AG04449 (cell line): ENCODE measurements at places on chromosomes 1 and 21.

GRCh38 chr1:2304921-2305681, 77.0 kb downstream of the SKI start:
- no peak for DNase-seq

DNA sequence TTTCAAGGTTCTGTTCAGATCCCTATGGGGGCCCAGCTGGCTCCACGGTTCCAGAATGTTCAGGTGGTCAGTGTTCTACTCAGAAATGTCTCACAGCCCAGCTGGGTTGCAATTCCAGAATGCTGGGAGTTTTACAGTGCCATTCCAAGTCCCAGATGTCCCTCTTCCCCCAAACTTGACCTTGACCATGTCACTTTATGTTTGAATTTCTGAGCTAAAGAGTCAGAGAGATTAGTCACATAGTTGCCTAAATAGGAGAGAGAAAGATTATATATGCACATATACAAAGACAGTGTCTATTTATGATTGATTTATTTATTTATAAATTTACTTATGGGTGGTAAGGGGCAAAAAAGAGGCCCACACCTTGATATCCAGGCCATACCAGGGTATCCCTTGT, 2.5 kb downstream of the GPR3 start:
- DNase-seq, result no peak

DNA sequence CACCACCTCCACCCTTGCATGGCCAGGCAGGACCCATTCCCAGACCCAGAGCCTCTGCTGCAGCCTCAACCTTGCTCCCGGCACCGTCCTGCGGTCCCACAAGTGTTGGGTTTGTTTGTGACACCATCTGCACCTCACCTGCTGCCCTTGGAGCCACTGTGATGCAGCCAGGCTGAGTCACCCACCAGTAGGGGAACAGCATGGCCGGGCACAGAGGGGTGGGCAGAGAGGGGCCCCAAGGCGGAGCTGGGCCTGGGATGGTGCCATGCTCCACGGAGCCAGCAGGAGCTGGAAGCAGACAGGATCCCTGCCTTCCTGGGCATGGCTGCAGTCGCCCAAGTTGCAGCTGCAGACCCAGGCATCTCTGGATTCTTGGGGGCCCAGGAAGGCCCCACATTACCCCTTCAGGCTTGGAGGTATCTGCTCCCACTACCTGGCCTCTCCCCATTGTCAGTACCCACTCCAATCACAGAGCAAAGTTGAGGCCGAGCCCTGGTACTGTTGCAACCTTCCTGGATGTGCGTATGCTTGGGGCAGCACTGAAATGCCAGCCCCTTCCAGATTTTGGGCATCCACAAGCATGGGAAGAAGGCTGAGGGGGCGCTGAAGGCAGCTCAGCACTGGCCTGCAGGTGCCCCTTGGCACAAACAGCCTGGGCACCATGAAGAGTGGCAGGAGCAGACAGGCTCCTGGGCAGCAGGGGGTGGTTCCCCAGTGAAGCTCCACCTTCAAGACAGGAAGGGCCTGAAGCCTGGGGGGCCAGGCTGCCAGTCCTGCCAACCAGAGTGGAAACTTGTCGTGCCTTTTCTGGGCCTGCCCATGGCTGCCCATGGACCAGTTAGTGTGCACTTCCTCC, 172.8 kb downstream of the MATN1 start:
- no peak for DNase-seq

DNA sequence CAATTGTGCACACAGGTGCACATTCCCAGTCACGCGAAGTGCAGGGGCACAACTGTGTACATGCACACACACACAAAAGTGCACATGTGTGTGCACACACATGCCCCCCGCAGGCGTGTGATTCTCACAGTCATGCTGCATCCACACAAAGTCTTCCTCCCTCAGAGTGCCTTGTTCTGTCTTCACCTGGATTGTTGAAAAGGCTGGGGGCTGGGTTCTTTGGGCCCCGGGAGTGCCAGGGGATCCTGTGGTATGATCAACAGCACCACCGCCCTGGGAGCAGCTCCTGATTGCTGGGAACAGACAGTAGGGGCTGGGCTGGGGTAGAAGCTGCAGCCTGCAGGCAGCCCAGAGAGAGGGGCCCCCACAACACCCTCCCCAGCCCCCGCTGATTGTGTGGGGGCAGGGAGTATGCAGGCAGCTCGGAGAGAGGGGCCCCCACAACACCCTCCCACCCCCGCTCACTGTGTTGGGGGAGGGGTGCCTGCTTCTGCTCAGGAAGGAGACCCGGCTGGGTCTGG, 3.4 kb downstream of the COL18A1 start:
- DNase-seq, result no peak

- no peak for DNase-seq
Measured at GRCh38 chr1:42259739-42260064, 75.3 kb downstream of the FOXJ3 start.
